ENCODE measurements at places on chromosomes 12 and 14.

GRCh38 chr12:126389220-126389841, 1324.1 kb downstream of the AACS start:
- no peak for DNase-seq

GRCh38 chr14:77085538-77085937, 12.5 kb upstream of the CIPC start:
- no peak for DNase-seq

DNA sequence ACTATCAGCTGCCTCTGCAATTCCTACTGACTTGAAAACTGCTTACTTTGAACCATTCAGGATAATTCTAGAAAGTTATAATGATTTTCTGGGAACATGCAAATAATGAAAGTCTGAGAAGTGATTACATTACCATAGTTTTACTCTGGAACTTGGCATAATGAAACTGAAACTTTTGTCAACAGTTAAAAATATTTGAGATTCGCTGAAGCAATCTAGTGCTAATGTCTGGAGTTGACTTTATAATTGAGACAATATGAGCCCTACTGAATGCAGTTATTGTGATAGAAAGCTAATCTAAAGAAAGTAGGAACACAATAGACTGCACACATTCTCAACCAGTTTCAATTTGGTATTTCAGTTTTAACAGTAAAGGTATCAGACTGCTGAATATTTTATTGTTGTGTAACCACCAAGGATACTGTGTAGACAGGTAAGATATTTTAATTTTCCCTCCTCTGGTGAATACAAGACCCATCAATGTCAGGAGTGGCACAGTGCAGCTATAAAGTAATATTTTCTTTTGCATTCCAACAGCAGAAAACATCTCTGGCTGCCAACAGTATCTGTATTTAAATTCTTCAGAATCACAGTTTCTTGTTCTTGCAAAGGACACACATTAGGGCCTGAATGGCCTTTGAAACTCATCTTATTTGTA, 483.5 kb downstream of the ATP23 start:
- no peak for DNase-seq

- no peak for DNase-seq
These were observed 284.8 kb downstream of the FBXL14 start for GRCh38 chr12:1309613-1310012.

DNA sequence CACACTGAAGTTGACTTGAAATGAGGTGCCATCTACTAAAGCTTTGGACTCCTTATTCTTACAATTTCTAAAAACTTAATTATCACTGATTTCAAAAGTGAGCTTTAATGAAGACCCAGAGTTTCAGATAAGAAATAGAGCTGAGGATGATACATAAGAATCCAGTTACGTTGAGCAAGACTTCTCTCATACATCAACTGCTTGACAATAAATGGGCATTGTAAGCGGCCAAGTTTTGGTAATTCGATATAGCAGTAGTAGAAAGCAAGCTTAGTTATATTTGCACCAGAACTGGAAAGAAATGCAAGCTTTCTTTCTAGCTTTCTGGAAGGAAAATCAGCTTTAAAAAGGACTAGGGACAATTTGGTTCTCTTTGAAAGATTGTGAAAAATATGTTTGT, 1359.6 kb downstream of the FSCB start:
- DNase-seq = no peak
